Fibroblast of the aortic adventitia (primary cell): ENCODE measurements at places on chromosomes 4 and X.
A peak's percentile ranks its signal among the peaks of the same experiment; 100 is the strongest.

GRCh38 chr4:156763511-156763910 lies 208.1 kb downstream of the PDGFC start:
- no peak for DNase-seq

GRCh38 chrX:28586981-28587551 lies at the start of gene IL1RAPL1:
Gene IL1RAPL1 (plus strand): TSS chrX:28587446.
- DNase-seq: peak; percentile 75

DNA sequence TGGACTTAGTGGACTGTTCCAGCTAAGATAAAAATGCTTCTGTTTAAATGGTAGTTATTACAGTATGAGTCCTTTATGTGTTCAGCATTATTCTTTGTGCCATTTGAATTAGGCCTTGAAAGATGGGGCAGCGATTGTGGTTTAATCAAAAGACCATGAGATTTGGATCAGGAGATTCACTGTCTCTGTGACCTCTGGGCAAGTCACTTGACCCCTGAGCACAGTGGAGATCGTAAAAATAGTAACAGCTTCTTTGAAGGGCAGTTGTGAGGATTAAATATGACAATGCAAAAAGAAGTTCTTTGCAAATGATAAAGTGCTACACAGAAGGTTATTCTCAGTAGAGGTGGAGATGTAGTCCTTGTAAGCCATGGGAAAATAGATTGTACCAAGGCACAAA lies 10.8 kb downstream of the CXCR3 start:
- no peak for DNase-seq

GRCh38 chr4:184802697-184803015 lies 23.1 kb downstream of the ACSL1 start:
- DNase-seq: peak; percentile 51

DNA sequence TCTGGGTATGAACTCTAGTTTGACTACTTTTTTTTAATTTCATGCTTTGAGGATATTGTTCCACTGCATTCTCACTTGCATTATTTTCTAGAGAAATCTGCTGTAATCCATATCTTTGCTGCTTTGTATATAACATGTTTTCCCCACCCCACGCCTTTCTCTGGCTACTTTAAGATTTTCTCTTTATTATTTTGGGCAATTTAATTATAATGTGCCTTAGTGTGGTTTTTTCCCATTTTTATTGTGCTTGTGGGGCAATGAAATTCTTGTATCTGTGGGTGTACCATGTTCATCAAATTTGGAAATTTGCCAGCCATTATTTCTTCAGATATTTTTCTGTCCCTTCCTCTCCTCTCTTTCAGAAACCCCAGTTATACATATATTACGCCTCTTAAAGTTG lies 15.1 kb upstream of the PPP2R2C start:
- no peak for DNase-seq
